Effector memory CD4-positive, alpha-beta T cell (primary cell): ENCODE measurements at places on chromosomes 6 and 20.

GRCh38 chr6:162014069-162014811 is 713.3 kb downstream of the PRKN start:
- no peak for DNase-seq

DNA sequence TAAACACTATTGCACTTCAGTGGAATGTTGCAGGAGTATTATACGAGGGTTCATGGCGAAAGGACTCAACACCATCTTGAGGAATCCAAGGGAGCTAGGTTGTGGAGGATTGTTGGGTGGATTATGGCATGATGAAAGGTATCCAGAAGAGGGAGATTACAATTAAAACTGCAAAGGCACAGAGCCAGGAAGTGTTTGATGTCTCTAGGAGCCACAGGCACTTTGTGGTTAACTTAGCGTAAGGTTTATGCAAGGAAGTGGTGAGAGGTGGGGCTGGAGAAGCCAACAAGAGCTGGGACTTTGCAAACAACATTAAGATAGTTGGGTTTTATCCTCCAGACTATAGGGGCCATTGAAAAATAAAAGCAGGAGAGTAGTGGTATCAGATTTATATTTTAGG is 86.6 kb upstream of the TPD52L1 start:
- peak; percentile 11 for DNase-seq

GRCh38 chr20:50578778-50579165 is 68.6 kb downstream of the PTPN1 start:
- no peak for DNase-seq

- DNase-seq = no peak
These were observed 50.6 kb downstream of the LAMA4 start for GRCh38 chr6:112203577-112204349.

DNA sequence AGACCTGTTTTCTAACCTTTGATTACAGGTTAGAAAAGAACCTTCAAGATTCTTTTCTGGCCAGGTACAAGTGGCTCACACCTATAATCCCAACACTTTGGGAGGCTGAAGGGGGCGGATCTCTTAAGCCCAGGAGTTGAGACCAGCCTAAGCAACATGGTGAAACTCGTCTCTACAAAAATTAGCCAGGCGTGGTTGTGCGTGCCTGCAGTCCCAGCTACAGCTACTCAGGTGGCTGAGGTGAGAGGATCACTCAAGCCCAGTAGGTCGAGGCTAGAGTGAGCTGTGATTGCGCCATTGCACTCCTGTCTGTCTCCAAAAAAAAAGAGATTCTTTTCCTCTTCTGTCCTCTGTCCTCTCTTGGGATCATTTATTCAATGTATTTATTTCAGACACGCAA is 14.5 kb downstream of the PPIL1 start:
- DNase-seq = no peak

- DNase-seq = no peak
These were observed 121.5 kb downstream of the PACRG start for GRCh38 chr6:162849269-162849668.

DNA sequence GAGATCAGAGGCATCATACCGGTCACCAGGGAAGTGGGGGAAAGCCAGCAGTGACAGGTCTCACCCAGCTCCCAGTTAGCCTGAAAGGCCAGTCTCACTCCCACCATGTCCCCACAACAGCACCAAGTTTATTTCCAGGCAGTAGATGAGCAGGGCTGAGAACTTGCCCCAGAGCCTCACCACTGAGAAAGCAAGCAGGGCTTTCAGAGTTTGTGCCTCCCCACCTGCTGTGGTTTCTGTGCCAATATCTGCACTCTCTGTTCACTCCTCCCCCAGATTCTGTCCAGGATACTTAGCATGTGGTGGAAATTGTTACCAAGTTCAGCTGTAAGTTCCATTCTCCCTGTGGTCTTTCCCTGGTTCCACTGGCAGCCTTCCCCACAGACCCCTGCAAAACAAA is 255.0 kb upstream of the HTR1E start:
- DNase-seq = no peak

DNA sequence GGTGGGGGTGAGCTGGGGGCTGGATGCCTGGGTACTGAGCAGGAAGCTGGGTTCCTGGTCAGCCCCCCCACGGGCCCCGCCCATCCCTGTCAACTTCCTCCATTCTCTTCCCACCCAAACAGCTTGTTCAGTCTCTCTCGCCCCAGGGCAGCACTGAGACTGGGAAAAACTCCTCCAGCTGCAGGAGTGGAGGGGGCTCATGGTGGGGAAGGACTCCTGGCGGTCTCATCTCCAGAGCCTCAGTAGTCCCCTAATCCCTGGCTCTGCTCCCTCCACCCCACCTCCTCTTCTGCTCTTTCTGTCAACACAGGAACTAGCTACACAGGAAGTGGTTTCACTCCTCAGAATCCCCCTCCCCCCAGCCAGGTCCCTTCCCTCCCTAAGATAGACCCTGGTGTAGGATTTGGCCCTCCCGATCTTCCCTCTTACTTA is at the start of gene GPSM3:
GPSM3 (minus strand) TSS at position 36 of the 432 bp plus-strand sequence. CDS start 130 bp downstream, outside the sequence.
- peak; percentile 37 for DNase-seq

DNA sequence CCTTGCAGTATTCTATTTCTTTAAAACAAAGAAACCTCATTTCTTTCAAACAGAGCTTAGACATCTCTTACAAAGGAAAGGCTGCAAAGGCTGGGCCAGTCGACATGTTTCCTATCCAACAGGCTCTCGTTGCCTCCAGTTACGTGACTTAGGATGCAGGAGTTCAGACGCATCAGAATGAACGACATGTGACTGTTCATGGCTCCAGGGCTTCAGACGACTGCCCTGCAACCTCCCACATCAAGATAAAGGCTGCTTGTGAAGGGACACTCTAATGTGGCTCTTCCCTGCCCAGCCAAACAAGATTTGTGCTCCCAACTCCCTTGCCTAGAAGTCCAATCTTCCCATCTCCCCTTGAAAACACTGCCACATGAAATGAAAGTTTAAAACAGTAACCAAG is 14.3 kb upstream of the NEDD9 start:
- DNase-seq = no peak

DNA sequence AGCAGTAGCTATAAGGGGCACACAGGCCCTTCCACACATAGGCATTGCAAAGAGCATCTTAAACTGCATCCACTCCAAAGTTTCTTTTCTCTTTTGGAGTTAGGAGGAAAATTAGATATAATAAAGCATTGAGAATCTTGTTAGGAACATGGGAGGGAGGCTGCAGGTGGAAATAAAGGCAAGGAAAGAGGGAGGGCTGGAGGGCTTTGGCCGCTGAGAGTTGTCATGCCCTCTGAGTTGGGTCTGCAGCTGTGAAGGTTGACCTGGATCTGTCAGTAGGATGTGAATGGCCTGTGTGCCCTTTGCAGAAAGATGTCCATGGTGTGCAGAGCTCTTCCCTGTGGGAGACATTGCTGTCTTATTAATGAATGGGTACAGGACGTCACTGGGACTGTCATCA is 134.0 kb downstream of the FNDC1 start:
- no peak for DNase-seq

- no peak for DNase-seq
These were observed 23.9 kb upstream of the SPTLC3 start for GRCh38 chr20:12984863-12985262.

GRCh38 chr6:17042422-17043147 is 59.3 kb upstream of the STMND1 start:
- DNase-seq = no peak

DNA sequence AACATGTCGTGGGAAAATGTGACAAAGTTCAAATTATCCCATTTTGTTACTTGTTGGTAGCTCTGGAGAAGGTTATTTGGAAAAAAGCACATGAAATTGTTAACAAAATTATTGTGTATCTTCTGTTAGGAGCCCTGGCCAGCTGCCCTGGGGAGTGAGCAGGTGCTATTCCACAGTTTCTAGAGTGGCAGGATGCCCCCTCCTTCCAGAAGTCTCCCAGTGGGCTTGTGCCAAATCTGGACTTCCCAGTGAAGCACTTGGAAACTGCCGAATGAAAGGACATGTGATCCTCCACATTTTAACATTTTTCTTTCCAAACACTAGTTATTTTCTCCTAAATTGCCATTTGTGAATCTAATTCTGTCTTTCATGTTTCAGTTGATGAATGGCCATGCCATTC is 66.9 kb upstream of the CLDN20 start:
- no peak for DNase-seq

DNA sequence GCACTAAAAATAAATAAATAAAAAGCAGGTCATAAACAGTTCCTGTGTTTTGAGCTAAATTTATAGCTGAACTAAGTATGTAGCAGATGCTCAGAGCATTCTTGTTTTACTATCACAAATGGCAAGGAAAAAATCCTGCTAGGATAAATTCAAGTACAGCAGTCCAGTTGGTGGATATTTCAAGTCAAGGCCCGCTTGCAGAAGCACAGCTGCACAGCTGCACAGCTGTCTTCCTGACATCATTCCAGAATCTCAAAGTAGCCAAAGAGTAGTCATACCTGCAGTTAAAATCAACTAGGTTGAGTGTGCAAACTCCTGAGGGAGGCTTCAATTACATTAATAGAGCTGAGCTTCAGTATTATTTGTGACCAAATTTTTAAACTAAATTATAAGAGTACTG is 297.7 kb upstream of the MANEA start:
- DNase-seq = no peak

- DNase-seq = no peak
These were observed 175.7 kb downstream of the PDE10A start for GRCh38 chr6:165487347-165487746.

DNA sequence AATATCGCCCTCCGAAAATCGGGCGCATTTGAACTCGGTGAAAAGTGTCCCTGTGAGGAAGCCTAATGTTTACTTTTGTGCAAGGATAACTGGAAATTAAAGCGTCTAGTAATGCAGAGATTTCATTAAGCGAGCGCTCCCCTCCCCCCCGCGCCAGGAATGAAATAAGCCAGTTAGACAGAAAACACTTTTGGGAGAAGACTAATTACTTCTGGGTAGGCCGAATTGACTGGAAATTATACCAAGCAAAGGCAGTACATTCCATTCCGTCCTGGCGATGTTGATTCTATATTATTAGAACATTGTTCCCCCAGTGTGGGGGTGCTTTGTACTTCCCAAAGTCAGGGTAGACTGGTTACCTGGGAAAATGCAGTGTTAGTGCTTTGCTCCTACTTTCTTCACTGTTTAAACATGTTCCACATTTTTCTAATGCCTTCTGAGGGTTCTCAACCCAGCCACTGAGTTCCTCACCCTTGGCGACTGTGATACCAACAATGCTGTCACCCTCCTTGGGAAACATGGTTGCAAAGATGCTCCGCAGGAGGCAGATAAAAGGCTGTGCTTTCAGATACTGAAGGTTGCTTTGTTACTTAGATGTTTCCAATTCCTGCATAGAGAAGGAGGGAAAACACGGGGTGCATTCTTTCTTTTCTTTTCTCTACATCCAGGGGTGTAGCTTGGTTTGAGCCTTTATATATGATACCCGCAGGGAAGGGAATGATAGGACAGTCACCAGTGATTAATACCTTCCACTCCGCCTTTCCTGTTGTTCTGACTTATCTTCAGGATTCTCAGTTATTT is 2.6 kb downstream of the GJA1 start:
- no peak for DNase-seq

- DNase-seq = no peak
These were observed 36.9 kb downstream of the TRPC4AP start for GRCh38 chr20:35055445-35056276.

- no peak for DNase-seq
These were observed 69.3 kb downstream of the SYNJ2 start for GRCh38 chr6:158050955-158051354.

DNA sequence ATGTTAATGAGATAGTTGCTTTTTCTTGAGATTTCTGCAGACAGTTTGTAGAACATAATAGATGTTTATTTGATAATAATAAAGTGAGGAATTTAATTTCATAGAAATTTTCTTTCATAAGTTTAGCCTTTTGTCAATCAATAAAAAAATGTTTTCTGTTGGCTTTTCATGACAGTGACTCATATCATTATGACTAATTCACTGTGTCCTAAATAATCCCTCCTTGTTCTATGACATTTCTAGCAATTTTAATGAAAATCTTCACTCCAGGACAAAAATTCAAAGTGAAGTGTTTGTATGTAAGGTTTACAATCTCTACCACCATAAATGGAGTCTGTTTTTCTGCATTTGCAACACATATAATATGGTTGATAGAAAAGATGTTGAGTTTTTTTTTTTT is 109.9 kb downstream of the UTRN start:
- no peak for DNase-seq

- DNase-seq = no peak
These were observed 27.2 kb downstream of the DSE start for GRCh38 chr6:116397914-116398313.

- DNase-seq = no peak
These were observed 77.6 kb upstream of the FYN start for GRCh38 chr6:111950661-111951496.

DNA sequence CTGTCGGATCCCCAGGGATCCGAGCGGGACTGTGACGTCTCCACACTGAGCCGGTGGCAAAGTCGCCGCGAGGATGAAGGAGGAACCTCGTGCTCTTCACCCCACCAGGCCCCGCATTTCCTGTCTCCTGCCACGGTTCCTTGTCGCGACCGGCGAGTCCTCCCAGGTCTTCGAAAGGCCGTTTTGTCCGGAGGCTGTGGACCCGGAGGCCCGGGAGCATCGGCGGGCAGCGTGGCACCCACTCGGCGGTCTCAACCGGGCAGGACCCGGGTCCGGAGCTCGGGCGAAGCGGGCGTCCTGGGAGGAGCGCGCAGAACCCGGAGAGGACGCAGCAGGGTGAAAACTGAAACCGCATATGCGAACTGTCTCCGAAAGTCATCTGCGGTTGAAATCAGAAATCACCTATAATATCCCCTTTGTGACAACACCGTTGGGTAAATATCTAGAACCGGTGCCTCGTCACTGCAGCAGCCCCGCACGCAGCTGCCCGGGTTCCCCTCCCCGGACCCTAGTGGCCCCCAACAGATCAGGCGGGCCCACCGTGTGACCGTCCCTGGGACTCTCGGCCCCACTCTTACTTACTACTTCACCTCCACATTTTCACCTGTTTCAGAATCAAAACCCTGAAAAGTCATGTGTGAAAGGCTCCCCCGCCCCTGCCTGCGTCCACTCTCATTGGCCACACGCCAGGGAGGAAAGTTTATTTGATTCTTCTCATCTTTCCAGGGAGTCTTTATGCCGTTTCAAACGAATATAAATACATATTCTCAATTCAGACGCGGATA is 3.1 kb upstream of the ULBP2 start:
- peak; percentile 48 for DNase-seq

DNA sequence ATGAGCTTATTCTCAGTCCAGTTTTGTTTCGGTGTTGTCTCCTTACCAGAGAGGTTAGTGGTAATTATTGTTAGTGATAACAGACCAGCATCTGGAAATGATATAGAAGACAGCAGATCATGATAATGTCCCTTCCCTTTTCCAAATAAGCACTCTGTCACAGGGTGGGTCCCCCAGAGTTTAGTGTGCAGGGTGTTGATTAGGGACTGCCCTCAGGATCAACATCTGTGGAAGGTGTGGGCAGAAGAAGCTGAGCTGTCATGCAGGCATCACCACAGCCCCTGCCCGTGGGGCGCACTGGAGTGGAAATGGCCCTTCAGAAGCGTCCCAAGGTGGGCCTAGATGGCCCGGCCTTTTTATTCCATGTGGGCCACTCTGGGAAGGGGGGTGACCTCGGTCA is 67.6 kb upstream of the DTNBP1 start:
- no peak for DNase-seq

- no peak for DNase-seq
These were observed 283.0 kb downstream of the TSHZ2 start for GRCh38 chr20:53255102-53255710.
